ENCODE measurements at places on chromosomes 6 and 20.

DNA sequence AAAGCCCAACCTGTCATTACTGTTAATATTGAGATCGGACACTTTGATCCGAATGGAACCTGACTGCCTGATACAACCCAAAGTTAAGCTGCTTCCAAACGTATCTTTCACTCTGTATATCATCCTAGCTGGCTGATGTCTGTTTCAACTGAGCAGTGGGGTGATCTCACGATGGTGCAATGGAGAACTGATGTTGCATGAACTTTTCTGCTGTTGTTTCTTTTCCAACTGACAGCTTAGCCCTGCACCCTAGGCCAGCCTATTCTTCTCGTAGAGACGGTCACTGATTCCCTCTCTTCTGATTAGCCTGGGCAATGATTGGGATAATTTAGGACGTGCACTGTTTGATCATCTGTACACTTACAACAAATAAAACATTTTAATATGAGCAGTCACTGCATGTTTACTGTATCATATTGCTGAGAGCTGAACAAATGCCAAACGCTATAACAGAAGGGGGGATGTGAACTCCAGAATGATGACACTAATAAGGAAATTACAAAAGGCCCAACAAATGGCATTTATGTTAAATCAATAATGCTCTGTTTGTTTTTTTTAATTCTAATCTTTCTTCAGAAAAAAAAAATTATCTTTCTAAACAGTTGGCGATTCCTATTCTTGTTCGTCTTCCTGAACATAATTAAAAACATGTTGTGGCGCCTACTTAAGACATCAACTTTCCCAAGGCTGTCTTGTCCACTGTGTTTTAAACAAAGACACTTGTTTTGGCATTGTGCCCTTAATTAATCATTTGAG, 184.8 kb downstream of the ZNF217 start:
- DNase-seq: no peak

DNA sequence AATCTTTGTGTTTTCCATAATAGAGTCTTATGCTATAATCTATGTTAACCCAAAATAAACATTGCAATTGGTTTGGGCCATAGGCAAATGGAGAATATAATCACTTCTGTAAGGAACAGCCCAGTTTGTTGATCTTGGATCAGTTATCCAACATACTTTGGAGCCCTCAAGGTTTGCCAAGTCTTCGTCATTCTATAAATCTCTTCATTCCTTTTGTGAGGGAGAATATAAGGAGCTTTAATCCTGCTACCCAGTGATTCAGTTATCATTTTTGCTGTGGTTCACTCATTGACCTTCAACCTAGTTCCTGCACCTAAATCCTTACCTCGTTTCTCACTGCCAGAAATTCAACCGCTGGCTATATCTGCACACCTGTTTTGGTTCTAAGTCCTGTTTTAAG, 500.3 kb upstream of the PTCHD4 start:
- DNase-seq: no peak

DNA sequence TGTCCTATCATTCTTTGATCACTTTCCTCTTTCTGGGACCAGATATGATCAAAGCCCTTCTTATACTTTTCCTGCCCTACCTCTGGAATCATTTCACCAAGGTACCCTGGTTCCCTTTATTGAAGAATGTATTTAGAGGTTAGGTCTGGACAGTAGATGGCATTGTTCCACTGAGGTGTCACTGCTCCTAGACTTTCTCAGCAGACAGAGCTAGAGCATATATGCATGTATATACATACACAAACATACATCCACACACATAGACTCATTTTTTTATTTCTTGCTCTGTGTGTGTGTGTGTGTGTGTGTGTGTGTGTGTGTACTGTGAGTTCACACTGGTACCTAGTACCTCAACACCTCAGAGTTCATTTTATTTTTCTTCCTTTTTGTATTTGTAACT, 40.9 kb downstream of the PTPRA start:
- DNase-seq: peak; percentile 58

GRCh38 chr6:83378621-83379388, 52.0 kb downstream of the ME1 start:
- no peak for DNase-seq

- peak; percentile 49 for DNase-seq
Observed at GRCh38 chr20:11993886-11994461, 76.3 kb downstream of the BTBD3 start.

GRCh38 chr6:101146389-101146788, 247.1 kb upstream of the GRIK2 start:
- no peak for DNase-seq

DNA sequence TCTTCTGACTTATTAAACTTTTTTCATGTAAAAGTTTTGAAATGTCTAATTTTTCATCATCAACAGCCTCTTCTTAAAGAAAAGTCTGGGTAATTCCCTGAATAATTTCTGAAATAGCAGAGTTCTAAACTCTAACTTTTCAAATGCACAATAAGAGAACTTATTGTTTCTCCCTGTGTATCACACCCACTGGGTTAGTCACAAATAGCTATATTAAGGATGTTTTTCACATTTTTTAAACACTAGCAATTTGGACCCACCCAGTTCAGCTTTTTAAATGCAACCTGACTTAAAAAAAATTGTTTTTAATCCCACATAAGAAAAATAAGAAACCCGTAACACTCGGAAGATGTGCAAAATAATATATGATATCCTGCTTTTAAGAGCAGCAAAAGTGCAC, 61.4 kb upstream of the UTRN start:
- no peak for DNase-seq

- DNase-seq: no peak
Observed at GRCh38 chr6:118933855-118934460, 1.0 kb downstream of the MCM9 start.

- DNase-seq: no peak
Observed at GRCh38 chr6:13668291-13668928, 43.2 kb downstream of the RANBP9 start.

DNA sequence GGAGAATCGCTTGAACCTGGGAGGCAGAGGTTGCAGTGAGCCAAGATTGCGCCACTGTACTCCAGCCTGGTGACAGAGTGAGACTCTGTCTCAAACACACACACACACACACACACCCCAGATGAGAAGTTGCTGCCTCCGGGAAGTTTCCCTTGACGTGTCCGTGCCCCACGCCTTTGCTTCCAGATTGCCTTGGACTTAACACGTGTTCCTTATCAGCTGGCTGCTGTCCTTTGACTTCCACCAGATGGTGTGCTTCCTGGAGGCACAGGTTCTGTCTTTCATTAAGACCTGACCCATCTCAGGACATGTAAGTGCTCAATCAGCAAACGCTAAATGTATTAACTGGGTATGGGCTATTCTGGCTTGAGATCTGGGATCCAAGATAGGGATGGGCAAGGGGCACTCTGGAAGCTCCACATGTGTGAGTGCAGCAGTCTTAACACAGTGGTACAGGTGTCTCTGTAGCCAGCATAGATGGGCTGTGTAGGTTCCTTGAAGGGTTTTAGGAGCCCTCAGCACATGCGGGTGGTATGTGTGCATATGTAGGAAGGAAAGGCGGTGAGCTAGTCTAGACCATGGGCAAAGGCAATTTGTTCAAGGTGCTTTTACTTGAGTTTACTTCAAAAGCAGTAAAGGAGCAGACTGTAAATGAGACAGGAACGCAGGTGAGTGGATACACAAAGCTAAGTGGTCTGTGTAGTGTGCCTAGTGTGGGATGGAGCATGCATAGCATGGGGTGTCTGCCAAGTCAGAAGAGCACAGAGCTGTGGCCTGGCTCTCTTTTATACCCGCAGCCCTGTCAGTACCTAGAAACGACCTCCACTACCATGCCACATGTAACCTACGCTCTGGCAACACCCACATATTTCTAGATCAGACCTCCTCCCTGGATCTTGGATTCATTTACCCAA, 11.6 kb downstream of the PIGT start:
- no peak for DNase-seq

DNA sequence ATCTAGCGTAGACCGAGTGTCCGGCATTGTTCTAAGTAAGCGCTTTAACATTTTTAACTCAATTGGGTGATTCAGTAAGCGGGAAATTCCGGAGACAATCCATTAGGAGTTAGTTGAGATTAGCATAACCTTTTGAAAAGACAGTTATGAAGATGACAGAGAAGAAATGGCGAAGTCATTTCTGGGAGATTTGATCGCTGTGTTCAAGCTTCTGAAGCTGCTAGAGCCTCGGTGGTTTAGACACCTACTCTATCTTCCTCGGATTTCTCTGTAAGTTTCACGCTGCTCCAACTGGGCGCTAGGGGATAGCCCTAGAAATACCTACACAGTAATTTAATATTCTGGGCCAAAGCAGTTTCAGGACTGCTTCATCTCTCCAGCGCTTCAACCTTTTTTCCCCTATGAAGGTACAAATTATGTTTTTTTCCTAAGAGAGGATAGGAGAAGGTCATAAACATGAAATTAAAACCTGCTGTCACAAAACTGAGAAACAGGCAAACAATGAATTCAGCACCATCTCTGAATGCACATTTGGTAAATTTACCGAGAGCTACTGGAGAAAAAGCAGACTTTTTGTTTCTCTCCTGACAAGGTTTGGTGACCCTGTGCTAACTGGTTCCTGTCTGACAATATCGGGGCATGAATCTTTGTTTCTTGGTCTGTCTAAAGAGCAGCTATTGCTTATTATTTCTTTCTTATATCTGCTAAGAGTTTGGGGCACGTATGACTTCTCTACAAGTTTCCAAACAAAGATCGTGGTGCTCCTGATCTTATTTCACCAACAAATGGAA, 22.4 kb downstream of the ZNF311 start:
- DNase-seq: peak; percentile 75

- DNase-seq: no peak
Observed at GRCh38 chr20:45206725-45207124, at the start of gene SEMG1. Gene SEMG1 (plus strand): TSS chr20:45207033. CDS start chr20:45207054, 21 bp downstream.

DNA sequence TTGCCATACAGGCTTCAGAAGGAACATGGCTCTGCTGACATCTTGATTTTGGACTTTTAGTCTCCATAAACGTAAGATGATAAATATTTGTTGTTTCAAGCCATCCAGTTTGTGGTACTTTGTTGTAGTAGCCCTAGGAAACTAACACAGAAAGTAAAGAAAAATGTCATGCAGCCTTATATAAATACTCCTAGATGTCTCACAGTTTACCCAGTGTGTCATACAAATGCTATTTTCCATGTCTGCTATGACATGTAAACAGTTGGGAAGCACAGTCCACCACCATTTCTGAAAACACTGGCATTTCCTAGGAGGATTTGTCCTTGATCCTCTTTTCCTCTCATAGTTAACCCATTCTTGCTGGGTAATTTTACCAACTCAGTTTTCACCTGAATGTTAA, 30.6 kb upstream of the ME1 start:
- peak; percentile 30 for DNase-seq

DNA sequence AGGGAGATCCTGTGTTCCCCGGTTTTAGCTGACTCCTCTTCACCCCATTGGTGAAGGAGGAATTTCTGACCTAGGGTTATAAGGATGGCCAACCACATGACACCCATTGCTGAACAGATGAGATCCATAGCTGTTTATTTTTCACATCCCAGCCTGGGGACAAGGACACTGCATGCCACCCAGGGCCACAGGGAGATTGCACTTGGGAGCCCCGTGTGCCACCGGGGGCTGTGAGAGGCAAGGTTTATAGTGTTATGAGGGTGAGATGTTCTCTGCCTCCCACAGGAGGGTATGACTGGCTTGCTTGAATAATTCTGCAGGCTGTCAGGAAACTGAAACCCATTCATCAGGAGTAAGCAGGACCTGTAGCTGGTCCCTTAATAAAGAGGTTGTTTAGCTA, 14.7 kb upstream of the SLPI start:
- DNase-seq: no peak

DNA sequence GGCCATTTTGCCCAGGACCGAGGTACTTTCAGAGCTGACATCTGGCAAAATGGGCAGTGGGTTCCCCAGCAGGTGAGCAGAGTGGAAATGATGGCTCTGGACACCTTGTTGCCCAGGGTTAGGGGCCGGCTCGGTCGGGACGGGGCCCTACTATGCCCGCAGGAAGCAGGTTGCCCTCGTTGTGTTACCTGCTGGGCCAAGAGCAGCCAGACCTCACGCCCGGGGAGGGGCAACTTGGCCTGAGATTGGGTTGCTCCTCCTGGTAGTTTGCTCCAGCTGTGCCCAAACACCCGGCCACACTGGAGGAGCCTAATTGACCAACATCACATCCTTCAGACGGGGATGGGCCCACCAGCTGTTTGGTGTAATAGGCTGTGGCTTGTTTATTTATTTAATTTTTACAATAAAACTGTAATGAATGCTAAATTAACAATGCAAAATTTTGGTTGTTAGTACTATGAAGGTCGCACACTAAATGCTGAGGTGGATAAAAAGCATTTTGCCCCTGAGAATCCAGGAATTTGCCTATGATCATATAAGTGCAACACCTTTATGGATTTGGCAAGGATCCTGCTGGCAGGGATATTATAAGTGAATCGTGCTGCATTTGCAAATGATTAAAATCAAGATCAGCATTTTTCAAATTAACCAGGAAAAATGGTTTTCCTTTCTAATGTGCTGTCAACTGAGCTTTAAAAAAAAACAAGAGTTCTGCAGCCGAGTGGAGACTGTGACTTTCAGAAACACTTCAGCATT, 26.6 kb upstream of the PCMTD2 start:
- DNase-seq: no peak

GRCh38 chr6:107550241-107550840, 60.4 kb downstream of the SOBP start:
- no peak for DNase-seq

DNA sequence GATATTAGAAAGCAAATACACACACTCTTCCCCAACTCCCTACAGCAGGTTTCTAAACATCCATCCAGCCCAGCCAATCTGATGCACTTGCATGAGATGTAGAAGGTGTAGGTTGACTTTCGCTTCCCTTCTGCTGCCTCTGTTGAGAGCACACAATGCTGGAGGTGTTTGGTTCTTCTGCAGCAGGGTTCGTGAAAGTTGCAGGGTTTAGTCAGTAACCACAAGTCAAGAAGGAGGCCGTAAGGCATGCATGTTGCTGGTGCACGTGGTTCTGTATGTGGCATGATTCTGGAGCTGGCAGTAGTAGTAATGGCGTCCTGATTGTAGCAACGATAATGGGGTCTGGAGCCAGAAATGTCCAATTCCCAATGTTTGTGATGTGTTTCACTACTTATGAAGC, 53.0 kb downstream of the DEK start:
- DNase-seq: no peak

DNA sequence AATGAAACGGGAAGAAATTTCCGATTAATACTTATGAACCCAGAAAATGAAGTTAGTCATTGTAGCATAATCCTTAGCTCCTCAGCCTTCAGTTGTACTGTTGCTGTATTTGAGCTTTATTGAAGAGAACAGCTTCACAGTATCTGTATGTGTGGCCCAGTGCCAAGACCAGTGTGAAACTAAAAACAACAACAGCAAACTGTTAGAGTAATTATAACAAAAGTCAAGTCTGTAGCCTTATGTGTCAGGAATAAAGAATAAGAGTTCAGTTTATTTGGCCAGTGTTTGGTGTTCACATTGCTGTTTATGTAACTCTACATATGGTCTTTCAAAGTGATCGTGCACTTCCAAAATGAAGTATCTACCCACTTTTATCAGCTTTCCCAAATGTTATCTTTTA, 70.9 kb downstream of the ARID1B start:
- no peak for DNase-seq

- DNase-seq: peak; percentile 96
Observed at GRCh38 chr6:15735567-15736265, 72.9 kb upstream of the DTNBP1 start.
